ENCODE measurements at places on chromosomes 13 and 19. TPM values are rescaled to one million over a fixed set of nuclear protein-coding genes. Genes with fewer than 3 reads are reported as not detected.

The RAB20 gene
- total RNA-seq: 1.1 TPM

The CYP2F1 gene
- total RNA-seq: not detected

The RHPN2 gene
- total RNA-seq: 59.2 TPM

The MCEMP1 gene
- not detected for total RNA-seq

The GARRE1 gene
- 12.8 TPM for total RNA-seq

The ZNF878 gene
- total RNA-seq: not detected

The COX7A1 gene
- total RNA-seq: not detected

The SWSAP1 gene
- total RNA-seq: 1.7 TPM

The LNX2 gene
- 3.5 TPM for total RNA-seq

The CEACAM16 gene
- not detected for total RNA-seq

The ZNF835 gene
- total RNA-seq: not detected

The PRR22 gene
- 2.7 TPM for total RNA-seq

The RNU6-9 gene
- total RNA-seq: not detected

The HSH2D gene
- 0.05 TPM for total RNA-seq
